Breast epithelium (tissue), 4 donors: ENCODE measurements at places on chromosomes 2 and 18. TPM values are rescaled to one million over a fixed set of nuclear protein-coding genes. Genes with fewer than 3 reads are reported as not detected.
A peak's percentile ranks its signal among the peaks of the same experiment; 100 is the strongest.

GRCh38 chr2:12006850-12007249 lies 260.4 kb downstream of the LPIN1 start:
- no peak for DNase-seq

GRCh38 chr2:231272991-231273390 lies 74.6 kb downstream of the ARMC9 start:
- no peak for DNase-seq

DNA sequence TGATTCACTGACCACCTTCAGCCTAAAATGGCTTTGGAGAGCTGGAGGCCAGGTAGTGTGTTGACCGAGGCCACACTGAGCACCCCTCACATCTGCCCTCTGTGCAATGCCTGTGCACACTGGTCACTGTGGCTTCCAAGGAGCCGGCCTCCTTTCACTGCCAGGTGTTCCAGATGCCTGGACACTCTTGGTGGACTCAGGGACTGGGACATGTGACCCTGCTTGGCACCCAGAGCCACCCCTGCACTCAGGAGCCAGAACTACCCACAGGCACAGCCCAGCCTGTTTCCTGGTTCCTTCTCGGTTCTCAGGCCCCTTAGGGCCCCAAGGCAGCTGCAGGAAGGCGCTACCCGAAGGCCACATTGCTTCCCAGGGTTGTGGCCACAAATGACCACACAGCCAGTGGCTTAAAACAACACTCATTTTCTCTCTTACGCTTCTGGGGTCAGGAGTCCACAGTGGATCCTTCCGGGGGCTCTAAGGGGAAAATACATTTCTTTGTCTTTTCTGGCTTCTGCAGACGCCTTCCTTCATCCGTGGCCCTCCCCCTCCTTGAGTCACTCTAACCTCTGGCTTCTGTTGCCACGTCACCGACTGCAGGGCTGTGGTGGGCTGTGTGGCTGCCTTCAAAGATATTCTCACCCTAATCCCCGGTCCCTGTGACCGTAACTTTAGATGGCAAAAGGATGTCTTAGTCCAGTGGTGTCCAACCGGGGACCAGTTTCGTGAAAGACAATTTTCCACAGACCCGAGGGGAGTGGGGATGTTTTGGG lies 78.6 kb downstream of the ASB1 start:
- peak; percentile 22 for DNase-seq

DNA sequence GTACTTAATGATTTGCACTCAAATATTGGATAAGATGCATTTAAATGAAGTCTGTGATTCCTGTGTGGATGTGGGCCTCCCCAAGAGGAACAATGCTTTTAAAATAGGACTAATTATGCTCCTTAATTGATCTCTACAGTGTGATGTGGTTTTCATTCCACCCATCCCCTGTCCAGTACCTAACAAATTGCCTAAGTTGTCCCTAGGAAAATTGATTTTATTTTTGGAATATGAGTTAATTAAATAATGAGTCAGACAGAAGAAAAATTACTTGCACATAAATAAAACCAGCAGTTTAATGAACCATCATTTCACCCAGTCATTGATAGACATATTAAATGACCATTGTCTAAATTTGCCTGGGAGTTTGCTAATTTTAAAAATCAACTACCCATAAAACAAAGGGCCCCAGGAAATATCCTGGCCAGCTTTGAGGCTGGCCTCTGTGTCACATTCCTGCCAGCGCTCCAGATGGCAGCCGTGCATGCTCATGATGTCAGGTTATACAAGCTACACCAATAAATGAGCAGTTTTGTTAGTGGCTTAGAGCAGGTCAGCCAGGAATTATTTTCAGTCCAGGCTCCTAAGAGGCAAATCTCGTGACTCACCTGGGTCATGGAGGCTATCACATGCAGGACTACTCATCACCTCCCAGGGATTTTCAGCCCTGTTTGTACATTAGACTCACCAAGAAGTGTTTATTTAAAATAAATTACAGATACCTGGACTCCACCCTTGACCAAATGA lies 31.9 kb downstream of the ABHD3 start:
- no peak for DNase-seq

GRCh38 chr2:218398437-218399390 lies 954 bp upstream of the CTDSP1 start:
- DNase-seq: peak; percentile 80

DNA sequence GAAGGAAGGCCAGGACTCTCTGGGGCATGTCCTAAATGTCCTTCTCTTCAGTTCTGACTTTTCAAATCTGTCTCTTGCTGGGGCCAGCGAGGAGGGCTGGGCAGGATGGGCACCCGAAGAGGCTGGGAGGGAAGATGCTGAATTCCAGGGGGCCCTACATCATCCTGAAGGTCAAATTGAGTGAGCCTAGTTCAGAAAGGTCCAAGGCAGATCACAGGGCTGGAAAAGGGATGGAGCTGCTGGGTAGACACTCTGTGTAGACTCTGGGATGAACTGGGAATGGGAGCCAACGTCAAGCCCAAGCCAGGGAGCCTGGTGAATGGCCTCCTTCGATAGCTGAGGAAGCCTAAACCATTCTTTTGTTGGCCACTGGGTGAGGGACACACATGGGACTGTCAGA lies 133.1 kb downstream of the MYCN start:
- DNase-seq: no peak

- no peak for DNase-seq
These were observed 96.9 kb upstream of the NABP1 start for GRCh38 chr2:191581003-191581402.

DNA sequence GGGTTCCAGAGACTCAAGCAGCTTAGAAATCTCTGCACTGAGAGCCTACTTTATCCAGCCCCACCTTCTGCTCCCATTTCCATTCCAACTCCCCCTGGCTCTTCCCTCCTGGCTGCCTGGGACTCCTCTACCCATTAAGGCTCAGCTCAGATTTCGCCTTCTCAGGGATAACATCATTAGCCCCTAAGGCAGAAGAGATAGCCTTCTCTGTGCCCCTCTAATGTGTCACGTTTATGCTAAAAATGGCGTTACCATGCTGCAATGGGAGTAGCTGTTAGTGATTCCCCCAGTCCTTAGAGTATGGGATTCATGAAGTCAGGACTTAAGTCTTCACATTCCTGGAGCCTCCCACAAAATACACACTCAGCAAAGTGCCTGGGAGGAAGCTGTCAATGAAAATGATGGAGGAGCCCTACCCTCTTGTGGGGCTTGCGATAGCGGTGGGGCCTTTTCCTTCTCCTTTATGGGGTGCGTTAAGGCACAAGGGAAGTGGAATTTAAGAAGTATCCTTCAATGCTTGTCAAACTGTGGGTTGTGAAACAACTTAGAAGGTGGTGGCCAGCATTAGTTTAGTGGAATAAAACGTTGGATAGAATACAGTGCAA lies 144.7 kb upstream of the COPS8 start:
- DNase-seq: no peak

DNA sequence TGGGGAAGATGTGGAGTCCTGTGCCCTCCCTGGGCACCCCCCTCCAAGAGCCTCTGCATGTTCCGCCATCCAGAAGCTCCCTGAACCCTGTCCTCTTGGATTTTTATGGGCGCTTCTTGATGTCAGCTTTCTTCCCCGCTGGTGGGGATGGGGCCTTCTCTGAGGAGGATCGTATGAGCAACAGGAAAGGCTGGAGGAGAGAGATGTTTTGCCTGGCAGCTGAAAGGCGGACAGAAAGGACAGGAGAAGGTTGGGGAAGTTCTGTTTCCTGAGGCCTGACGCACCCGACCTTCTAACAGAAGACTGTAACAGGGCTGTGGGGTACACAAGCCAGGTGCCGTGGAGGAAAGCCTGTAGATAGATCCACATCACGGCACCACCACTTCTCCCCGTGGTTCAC lies 238.8 kb downstream of the LDLRAD4 start:
- no peak for DNase-seq

DNA sequence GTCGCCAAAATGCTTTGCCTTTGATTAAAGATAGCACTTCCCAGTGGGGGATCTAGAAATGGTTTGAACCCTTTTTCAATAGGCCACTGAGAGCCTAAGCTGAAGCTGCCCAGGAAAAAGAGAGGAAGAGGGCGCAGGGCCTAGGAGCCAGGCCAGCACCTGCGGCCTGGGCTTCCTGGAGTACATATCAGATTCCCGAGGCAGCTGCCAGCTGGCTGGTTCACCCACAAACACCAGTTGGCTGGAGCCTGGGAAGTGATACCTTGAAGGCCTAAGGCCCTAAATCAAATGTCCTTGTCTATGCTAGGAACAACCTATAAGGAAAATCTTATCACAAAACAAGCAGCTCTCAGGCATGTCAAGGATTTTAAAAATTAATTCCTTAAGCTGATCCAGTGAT lies 37.1 kb downstream of the ANKRD44 start:
- peak; percentile 50 for DNase-seq

GRCh38 chr2:156334496-156335478 lies 2.3 kb upstream of the NR4A2 start:
- peak; percentile 86 for DNase-seq

- DNase-seq: no peak
These were observed 379.4 kb upstream of the UBE2E3 start for GRCh38 chr2:180601016-180601415.

- DNase-seq: no peak
These were observed 1615.3 kb upstream of the ZEB2 start for GRCh38 chr2:146135245-146135644.

- no peak for DNase-seq
These were observed 6.0 kb downstream of the GPC1 start for GRCh38 chr2:240441326-240441992.

DNA sequence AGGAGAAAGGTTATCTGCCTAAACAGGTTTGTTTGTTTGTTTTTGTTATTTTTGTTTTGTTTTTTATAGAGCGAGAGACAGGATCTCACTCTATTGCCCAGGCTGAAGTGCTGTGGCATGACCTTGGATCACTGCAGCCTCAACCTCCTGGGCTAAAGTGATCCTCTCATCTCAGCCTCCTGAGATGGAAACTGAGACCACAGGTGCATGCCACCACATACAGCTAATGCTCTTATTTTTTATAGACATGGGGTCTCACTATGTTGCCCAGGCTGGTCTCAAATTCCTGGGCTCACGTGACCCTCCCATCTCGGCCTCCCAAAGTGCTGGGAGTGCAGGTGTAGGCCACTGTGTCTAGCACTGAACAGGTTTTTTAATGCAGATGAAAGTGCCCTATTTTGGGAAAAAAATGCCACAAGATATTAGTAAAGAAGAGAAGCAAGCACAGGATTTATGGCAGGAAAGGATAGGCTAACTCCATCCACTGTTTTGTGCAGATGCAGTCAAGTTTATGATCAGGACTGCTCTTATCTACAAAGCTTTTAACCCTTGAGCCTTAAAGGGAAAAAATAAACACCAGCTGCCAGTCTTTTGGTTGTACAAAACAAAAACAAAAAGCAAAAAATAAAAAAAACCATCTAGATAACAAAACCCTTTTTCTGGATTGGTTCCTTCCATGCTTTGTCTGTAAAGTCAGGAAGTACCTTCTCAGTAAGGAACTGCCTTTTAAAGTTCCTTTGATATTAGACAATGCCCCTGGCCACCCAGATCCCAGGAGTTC lies 29.4 kb downstream of the MAP4K3 start:
- no peak for DNase-seq

GRCh38 chr18:12520442-12520992 lies 112.8 kb downstream of the PRELID3A start:
- DNase-seq: no peak

GRCh38 chr18:37714691-37715090 lies 149.1 kb upstream of the CELF4 start:
- DNase-seq: no peak

DNA sequence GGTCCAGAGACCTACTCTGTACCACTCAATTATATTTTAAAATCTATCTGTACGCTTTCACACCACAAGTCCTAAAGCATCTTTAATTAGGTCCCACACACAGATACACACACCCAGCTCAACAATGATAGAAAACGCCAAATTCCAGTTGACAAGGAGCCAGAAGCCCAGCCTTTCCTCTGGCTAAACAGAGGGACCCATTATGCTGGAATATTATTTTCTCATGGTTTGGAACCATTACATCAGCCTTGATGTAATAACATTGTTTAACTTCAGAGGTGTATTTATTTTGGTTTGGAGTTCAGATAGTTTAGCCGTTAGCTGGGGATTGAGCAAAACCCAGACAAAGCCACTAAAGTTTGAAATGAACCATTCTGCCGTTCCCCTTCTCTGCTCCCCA lies 14.0 kb upstream of the INHBB start:
- no peak for DNase-seq

- no peak for DNase-seq
These were observed 108.4 kb downstream of the ALMS1 start for GRCh38 chr2:73494031-73494430.

GRCh38 chr2:239762655-239763269 lies 262.4 kb downstream of the NDUFA10 start:
- DNase-seq: peak; percentile 45

DNA sequence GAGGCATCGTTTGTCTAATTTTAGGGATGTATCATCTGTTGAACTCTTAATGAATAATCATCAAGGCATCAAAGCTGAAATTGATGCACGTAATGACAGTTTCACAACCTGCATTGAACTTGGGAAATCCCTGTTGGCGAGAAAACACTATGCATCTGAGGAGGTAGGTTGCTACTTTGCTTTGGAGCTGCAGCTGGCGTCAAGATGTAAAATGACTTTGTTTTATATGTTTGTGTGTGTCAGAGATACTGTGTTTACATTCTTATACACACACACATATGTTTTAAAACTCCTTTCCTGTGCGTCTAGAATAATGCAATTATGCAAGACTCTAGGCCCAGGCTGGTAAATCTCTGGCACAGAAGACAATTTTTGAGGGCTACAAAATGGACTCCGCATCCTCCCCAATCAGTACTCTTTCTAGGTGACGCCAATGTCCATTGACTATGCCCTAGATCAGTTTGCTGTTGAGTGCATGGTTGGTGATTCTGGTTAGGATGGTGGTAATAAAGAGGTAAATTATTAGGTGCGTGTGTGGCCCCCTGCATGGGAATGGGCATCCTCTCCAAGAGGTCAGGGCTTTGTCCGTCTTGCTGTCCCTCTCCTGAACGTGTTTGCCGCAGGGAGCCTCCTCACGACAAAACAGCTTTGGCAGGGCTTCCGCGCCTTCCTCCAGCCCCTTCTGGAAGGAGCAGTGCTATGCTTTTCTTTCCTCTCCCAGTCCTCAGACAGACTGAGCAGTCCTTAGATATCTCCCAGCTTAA lies 68.2 kb upstream of the EML6 start:
- DNase-seq: no peak

DNA sequence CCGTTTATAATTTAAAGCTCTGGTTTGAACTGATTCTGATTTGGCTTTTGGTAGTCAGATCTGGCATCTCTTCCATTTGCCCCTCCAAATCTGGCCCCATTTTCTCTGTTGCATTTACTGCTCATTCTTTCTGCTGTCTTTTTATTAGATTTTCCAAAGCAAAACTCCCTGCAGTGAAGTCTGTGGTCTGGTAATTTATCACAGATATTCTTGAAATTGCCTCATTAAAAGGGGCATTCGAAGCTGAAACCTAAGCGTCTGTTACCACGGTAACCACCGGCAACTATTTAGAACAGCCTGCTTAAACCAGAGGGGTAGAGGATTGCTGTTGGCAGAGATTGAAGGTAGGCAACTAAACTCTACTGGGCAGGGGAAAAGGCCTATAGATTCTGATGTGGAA lies 111.5 kb upstream of the UPP2 start:
- no peak for DNase-seq

GRCh38 chr2:119721043-119721442 lies 38.7 kb upstream of the PTPN4 start:
- no peak for DNase-seq

- DNase-seq: no peak
These were observed 53.7 kb upstream of the GRB14 start for GRCh38 chr2:164675027-164675426.

Gene SERPINB10
- total RNA-seq: 0.15 TPM

Gene GLB1L
- 15.7 TPM for total RNA-seq

Gene GCFC2
- 31.5 TPM for total RNA-seq

Gene C2orf66
- not detected for total RNA-seq

Gene SCTR
- not detected for total RNA-seq

Gene KHK
- 2.2 TPM for total RNA-seq

Gene CASP10
- total RNA-seq: 13.1 TPM
